ENCODE measurements at places on chromosomes 12 and 14.
A peak's percentile ranks its signal among the peaks of the same experiment; 100 is the strongest.

- no peak for DNase-seq
Observed at GRCh38 chr14:24289649-24290280, 9.8 kb downstream of the DHRS1 start.

GRCh38 chr12:4270831-4271716, 2.5 kb upstream of the CCND2 start:
- DNase-seq = peak; percentile 29

GRCh38 chr12:132456944-132457495, 32.9 kb upstream of the FBRSL1 start:
- no peak for DNase-seq

GRCh38 chr14:104558231-104559027, 21.1 kb upstream of the C14orf180 start:
- no peak for DNase-seq

DNA sequence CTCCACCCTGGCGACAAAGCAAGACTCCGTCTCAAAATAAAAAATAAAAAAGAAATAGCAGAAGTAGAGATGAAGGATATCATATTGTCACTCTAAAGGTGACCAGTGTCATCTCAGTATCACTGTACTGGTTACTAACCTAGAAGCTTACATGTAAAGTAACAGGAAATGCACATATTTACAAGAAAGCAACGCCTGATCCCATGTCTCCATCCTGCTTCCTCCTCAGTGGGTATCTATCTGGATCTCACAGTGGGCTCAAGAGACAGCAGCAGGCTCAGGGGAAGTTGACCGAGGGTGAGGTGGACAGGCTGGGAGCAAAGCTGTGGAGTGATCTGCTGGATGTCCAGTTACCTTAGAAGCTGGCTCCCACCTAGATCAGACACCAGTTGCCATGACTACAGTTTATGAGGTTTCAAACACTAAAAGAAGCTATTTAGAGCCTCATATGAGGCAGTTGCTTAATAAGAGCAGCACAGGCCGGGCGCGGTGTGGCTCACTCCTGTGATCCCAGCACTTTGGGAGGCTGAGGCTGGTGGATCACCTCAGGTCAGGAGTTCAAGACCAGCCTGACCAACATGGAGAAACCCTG, 10.5 kb downstream of the MTRFR start:
- no peak for DNase-seq

- no peak for DNase-seq
Observed at GRCh38 chr12:70094467-70094866, 148.8 kb upstream of the CNOT2 start.

DNA sequence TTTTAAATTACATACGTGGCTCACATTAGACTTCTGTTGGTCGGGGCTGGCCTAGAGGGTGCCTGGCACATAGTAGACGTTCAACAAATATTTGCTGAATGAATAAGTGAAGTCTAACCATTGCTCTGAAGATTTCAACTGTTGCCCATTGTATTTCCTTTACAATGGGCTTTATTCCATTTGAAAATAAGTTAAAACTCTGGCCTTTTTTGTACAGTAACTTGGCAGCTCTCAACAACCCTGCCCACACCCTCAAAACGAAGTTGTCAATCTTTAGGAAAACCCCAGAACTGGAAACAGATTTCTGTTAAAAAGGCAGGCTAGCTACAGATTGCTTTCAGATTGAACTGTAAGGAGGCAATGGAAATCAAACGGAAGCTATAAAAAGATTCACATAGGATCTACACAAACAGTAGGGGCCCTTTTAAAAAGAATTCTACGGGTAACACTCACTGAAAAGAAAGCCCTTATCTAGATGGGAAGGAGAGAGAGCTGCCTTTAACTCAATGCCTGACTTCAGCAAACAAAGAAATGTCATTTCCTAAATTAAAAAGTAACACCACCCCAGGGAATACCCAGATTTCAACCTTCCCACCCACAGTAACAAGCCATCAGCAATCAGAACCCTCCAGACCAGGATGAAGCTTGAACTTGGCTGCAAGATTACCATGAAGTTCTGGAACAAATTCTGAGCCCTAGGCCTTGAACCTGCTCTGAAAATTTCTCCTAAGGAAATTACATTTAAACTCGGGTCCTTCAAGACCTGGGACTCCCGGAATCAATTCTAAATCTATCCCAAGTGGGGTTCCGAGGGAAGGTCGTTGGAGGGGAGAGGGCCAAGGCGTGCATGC, 1.4 kb downstream of the WSB2 start:
- DNase-seq = no peak

GRCh38 chr12:55797068-55797467, 20.5 kb downstream of the SARNP start:
- no peak for DNase-seq

DNA sequence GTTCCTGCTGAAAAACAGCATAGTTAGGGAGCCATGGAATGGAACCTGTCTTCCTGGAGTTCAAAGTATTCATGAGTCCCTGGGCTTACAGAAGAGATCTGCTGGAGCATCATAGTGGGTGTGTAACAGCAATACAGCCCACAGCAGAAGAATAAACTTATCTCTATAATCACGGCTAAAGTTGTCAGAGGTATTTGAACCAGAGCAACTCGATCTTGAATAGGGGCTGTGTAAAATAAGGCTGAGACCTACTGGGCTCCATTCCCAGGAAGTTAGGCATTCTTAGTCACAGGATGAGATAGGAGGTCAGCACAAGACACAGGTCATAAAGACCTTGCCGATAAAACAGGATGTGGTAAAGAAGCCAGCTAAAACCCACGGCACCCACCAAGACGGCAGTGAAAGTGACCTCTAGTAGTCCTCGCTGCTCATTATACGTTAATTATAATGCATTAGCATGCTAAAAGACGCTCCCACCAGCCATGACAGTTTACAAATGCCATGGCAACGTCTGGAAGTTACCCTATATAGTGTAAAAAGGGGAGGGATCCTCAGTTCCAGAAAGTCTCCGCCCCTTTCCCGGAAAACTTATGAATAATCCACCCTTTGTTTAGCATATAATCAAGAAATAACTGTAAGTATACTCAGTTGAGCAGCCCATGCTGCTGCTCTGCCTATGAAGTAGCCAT, 223.4 kb downstream of the PCNX1 start:
- no peak for DNase-seq

GRCh38 chr14:100547633-100548294, 39.5 kb downstream of the BEGAIN start:
- no peak for DNase-seq

GRCh38 chr14:55950135-55950534, 168.1 kb upstream of the PELI2 start:
- no peak for DNase-seq

GRCh38 chr12:13405961-13406703, 209.6 kb downstream of the EMP1 start:
- DNase-seq = no peak

GRCh38 chr14:100723135-100723829, 3.4 kb upstream of the DLK1 start:
- no peak for DNase-seq

GRCh38 chr12:10101648-10102220, 2.9 kb upstream of the CLEC1A start:
- no peak for DNase-seq

- DNase-seq = peak; percentile 40
Observed at GRCh38 chr12:111056618-111057521, 136.5 kb upstream of the MYL2 start.

DNA sequence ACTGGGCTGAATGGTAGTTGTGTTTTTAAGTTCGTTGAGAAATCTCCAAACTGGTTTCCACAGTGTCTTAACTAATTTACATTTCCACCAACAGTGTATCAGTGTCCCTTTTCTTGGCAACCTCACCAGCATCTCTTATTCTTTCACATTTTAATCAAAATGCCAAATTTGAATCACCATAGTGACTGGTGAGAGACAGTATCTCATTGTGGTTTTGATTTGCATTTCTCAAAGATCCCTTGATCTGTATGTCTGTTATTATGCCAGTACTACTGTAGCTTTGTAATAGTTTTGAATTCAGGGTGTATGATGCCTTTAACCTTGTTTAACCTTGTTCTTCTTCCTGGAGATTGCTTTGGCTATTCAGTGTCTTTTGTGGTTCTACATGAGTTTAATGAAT, 2.2 kb upstream of the EIF2S3B start:
- no peak for DNase-seq

DNA sequence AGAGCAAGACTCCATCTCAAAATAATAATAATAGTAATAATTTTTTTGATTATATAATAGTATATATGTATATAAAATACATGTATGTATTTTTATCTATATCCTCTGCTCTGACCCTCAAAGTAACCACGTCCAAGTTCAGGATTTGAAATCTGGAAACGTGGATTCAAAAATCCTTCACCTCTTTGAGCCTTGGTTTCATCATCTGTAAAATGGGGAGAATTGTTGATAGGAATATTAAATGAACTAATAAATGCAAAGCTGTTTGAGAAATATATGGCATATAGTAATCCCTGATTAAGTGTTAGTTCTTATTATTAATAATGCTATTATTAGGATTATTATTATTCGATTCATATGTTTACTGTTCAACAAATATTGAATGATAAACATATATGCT, 2.6 kb downstream of the P2RX7 start:
- DNase-seq = no peak

DNA sequence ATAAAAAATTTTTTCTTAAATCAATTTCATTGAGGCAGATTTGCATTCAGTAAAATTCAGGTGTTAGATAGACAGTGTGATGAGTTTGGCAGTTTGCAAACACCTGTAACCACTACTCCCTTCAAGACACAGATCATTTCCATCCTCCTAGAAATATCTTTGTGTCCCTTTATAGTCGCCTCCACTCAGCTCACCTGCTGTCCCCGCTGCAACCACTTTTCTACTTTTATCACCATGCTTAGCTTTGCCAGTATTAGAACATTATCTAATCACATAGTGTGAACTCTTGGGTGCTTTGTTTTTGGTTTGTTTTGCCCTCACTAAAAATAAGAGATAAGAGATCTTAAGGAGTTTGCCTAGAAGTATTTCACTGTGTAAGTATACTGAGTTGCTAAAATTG, 73.8 kb downstream of the DERA start:
- no peak for DNase-seq

GRCh38 chr12:92133171-92133570, 12.5 kb downstream of the BTG1 start:
- no peak for DNase-seq

DNA sequence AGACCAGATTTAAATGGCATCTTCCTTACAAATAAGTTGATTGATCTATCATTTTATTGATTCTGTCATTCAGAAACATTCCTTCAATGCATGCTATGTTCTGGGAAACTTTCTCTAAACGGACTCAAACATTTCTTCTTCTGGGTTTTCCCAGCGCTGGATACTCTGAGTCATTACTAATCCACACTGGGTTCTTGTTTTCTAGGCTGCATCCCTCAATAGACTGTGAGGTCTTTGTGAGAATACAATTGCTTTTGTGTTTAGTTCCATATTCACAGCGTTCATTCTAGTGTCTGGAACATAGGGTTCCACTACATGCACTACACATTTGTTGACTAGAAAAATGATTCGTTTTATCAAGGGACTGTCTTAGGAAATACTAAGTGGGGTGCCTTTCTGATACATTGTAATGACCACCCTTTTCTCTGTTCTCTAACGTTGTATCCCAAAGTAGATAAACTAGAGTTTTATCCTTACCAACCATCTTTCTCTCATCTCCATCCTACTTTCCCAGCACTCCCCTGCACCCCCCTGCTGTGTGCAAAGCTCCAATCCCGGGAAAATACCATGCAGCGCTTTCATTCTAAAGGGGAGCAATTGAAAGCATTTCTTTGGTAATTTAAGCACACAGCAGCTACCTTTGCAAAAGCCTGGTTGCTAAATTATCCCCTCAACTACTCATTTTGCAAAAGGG, 878.7 kb downstream of the DIO2 start:
- no peak for DNase-seq

- DNase-seq = no peak
Observed at GRCh38 chr12:24447678-24448077, 498.2 kb upstream of the SOX5 start.

- DNase-seq = no peak
Observed at GRCh38 chr14:29820785-29821184, 106.9 kb downstream of the PRKD1 start.

DNA sequence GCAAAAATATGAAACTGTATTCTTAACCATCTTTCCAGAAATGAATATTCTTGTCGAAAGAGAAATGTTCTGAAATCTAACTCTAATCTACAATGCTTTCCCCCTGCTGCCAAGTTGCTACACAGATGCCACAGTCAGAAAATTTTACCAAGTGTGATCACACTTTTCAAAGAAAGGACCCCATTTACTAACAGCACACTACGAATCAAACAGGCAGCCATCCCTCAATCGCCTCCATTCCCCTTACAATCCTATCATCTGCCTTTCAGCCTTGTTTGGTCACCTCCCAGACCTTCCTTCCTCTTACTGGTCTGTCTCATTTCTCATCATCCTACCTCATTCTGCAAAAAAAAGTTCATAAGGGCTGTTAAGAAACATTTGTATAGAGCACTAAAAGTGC, 190.1 kb downstream of the MED13L start:
- DNase-seq = no peak

- no peak for DNase-seq
Observed at GRCh38 chr14:51889851-51890250, 29.4 kb downstream of the GNG2 start.

DNA sequence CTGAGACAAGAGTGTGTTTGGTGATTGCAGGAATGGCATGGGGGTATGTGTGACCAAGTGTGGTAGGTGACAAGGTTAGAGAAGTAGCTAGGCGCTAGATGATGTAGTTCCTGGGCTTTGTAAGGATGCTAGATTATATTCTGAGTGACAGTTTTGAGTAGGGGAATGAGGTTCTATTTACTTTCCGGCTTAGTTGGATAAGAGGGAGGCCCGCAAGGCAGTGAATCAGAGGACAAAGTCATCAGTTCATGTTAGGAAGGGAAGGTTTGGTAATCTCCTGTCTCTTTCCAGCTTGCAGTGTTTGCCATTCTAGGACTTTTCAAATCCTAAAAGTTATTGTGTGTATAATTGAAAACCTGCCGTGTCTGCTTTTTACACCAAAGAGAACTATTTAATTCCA, 45.0 kb downstream of the CFAP54 start:
- DNase-seq = no peak

DNA sequence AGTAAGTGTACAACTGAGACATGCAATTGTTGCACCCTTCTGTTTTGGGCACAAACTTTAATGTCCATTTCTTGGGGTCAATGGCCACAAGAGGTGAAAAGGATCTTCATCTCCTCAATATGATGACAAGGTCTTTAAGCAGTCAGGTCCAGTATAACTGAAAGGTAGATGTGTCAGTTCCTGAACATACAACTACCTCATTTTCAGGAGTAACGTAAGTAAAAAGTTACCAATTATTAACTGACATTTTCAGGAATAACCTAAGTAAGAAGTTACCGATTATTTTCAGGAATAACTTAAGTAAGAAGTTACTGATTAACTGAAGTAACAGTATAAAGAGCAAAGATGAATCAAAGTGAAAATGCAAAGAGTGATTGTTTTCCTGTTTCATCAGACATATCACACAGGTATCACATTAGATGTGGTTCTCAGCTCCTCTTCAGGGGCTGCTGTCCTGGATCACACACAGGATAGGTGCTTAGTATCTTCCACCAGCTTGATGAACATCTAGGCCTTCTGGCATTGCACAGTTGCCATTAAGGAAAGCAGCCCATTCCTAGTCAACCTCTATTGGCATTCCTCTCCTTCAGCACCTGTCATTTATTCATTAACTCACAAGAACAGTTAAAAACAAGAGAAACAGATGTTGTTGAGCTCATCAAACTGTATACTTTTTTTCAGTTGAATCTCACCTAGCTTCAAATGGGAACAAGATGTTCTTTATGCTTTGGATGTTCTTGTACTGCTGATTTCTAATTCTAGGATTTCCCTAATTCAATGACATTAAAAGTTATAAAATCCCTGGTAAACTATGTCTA, 200.0 kb downstream of the FOXG1 start:
- DNase-seq = no peak
